ENCODE measurements at places on chromosomes 11 and 22. TPM values are rescaled to one million over a fixed set of nuclear protein-coding genes. Genes with fewer than 3 reads are reported as not detected.

The PHOX2A gene
- total RNA-seq: not detected

The C1QTNF5 gene
- 24.8 TPM for total RNA-seq

The TMPRSS6 gene
- not detected for total RNA-seq

The OR51Q1 gene
- not detected for total RNA-seq

The RNF215 gene
- 11.3 TPM for total RNA-seq

The TP53I11 gene
- 36.9 TPM for total RNA-seq

The THRSP gene
- total RNA-seq: 2.1 TPM

The SLC22A9 gene
- not detected for total RNA-seq

The RFPL3 gene
- total RNA-seq: not detected

The EIF1AD gene
- total RNA-seq: 34.2 TPM

The NLRP14 gene
- 0.21 TPM for total RNA-seq

The FOLH1 gene
- total RNA-seq: 6.1 TPM

The SPTY2D1 gene
- 26.6 TPM for total RNA-seq

The ALKBH8 gene
- total RNA-seq: 23.1 TPM

The MFNG gene
- total RNA-seq: 8.7 TPM

The NXPE2 gene
- total RNA-seq: 0.31 TPM

The KCNJ1 gene
- not detected for total RNA-seq

The ACR gene
- 3.3 TPM for total RNA-seq

The IL10RA gene
- 5.9 TPM for total RNA-seq

The SCN4B gene
- 4.1 TPM for total RNA-seq

The OR8G1 gene
- not detected for total RNA-seq

The TRPM5 gene
- total RNA-seq: 0.41 TPM

The BET1L gene
- 14.7 TPM for total RNA-seq

The F2 gene
- total RNA-seq: not detected

The LGALS12 gene
- not detected for total RNA-seq

The MOV10L1 gene
- 1.0 TPM for total RNA-seq

The TTC17 gene
- total RNA-seq: 127 TPM

The C11orf21 gene
- total RNA-seq: 0.10 TPM

The LMO2 gene
- 16.1 TPM for total RNA-seq

The OR4A16 gene
- total RNA-seq: not detected

The ANO3 gene
- total RNA-seq: 1.3 TPM

The AQP11 gene
- 1.4 TPM for total RNA-seq

The LRRC74B gene
- not detected for total RNA-seq

The DDTL gene
- not detected for total RNA-seq

The TBC1D10A gene
- total RNA-seq: 11.0 TPM
